Endothelial cell (in vitro differentiated cells): ENCODE measurements at places on chromosomes 3 and 15.

DNA sequence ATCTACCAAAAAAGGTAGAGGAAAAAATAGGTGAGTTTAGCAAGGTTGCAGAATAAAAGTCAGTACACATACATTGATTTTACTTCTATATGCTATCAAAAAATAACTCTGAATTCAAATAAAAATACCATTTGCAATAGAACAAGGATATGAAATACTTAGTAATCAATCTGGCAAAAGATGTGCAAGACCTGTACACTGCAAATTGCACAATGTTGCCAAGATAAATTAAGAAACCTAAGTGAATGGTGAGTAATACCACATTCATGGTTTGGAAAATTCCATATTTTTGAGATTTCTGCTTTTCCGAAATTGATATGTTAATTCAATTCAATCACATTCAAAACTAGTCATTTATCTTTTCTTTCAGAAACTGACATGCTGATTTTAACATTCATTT is 464.8 kb downstream of the EPHA3 start:
- no peak for DNase-seq

DNA sequence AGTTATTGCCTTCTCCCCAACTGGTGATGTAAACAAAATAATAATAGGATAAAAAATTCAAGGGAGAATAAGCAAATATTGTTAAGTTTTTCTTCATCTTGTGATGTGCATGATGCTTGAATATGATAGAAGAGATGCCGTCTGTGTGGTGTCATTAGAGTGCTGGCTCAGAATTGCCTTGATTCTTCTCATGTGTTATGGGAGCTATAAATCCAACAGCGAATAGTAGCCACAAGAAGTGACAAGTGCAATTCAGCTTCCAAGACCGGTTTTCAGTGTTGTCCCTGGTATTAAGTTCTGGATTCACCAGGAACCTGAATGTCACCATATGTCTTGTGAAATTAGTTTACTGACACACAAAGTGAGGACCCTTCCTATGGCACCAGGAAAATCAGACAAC is 547.0 kb downstream of the NSUN3 start:
- no peak for DNase-seq

DNA sequence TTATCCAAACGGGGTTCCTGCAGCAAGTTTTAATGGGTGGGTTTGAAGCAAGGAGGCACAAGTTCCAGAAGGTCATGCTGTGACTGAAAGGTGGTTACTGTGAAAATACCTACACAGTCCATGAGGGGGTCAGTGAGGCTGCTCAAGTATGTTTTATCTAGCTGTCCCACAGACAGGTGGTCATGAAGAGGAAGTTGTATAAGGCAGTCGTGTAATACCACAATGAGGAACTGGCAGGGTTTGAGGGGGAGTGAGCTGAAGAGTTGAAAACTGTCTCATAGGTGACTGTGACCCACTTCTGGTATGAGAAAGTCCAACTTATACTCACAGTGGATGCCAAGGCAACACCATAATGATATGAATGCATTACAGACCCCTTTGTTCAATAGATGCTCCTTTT is 856.8 kb downstream of the OTOL1 start:
- DNase-seq = no peak

- peak; percentile 76 for DNase-seq
These were observed 885 bp downstream of the CDV3 start for GRCh38 chr3:133574260-133574881.

DNA sequence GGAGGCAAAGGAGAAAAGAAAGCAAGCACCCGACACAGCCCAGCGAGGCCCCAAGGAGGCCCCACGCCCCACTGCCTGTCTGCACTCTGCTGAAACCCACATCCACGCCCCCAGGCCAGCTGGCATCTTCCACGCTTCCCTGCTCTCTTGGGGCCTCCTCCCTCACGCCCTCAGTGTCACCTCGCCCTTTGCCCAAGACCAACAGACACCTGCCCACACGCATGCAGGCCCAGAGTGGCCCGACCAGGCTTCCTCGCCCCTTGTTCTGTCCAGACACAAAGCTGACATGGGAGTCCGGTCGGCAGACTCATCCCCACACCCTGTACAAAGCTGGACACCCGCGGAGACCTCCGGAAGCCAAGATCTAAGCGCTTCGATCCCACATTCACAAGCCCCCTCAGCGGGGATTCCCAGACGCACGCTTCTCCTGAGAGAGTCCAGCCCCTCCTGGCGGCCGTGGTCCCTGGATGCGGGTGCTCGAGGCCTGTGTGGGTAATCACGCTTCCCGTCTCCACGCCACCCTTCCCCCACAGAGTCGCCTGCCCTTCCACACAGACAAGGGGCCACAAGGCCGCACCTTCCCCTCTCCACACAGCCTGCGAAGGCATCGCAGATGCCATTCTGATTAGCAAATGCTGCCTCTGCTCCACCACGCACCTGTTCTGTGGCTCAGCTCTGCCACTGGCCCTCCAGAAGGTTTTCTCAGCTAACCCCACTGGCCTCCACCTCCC is 176.6 kb downstream of the XXYLT1 start:
- no peak for DNase-seq

DNA sequence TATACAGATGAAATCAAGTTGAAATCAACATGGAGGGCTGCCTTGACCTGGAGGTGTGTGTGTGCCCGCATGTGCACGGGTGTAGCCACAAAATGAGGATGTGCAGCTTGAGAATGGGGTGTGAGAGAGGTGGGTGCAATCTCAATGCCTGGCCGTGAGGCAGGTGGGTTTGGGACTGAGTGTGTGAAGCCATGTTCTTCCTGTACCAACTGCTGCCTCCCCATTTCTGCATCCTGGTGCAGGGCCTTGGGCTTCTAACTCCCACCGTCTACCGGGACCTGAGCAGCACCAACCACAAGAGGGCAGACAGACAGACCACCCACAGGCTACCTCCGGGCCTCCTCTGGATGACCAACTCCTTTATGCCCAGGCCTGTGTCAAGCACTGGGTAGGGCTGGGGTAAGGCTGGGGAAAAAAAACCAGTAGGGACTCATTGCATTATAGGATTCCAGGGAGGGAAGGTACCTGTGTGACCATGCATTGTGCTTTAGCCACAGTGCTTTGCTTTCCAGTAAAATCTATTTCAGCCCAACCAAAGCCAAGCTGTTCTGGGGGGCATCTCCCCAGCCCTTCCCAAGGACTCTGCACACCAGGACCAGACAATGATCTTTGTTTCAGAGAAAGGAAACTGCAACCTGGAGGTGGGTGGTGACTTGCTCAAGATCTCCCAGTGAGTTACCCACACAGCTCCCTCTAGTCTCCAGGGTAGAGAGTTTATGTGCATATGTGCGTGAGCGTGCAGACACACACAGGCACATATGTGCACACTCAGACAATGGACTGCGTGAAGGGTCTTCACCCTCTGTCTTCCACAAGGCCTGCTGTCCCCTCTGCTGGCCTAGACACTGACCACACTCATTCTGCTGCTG is 162.2 kb upstream of the TLE3 start:
- peak; percentile 30 for DNase-seq

DNA sequence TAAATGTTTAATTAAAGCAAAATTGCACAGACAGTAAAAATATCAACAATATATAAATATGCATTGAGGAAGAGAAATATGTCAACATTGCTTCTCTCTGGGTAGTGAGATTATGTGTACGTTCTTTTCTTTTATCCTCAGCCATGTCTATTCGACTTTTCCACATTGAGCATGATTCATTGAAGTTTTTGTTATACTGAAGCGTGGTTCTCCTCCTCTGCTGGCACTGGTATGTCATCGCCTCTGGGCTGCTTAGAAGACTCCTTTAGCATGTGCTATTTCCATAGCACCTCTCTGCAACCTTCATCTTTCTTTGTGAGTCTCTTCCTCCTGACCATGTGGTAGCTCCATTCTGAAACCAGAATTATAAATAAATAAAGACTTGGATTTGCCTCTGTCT is 65.8 kb upstream of the AKAP13 start:
- no peak for DNase-seq

DNA sequence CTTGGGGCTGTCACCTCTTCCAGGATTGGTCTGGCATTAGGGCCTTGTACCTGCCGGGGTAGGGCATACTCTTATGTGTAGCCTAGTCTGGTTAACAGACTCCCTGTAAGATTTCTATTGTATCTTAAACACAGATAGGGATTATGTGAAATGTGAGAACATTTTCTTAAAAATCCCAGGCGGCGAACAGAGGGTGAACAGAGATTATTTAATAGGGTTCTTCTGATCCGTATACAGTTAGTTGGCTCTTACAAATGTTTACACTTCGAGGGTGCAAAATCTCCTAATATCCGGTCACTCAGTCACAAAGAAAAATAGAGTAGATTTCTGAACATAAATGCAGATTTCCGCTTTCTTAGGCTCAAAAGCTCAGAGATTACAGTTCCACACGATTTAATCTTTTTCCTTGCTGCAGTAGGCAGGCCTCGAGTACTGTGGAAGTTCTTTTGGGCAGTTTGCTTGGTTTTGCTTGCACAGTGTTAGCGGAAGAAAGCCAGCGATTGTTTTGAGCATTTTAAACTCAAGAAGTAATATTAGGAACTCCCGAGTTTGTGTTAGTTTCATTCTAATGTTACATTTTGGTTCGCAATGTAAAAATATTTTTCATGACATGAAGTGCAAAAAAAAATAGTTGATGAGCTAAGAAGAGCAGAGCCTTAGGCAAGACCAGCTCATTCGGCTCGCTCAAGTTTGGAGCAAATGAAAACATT is 993 bp downstream of the PLCL2 start:
- DNase-seq = no peak

GRCh38 chr3:181402347-181402746 is 309.4 kb upstream of the SOX2 start:
- no peak for DNase-seq

DNA sequence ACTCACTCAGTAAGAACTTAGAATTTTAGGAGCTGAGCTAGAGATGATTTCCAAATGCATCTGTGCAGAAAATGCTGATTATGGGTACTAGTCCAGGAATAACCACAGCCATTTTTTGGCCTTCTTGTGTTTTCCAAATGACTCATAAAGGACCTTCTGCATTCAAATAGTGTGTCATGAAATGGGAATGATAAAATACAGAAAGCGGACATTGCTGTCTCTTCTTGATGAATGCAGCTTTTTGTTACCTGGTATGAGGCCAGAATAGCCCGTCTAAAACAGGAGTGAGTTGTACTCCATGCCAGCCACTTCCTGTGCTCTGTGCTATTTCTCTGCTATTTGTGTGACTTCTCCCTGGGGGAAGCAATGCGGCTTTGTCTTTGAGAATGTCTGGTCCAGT is 20.5 kb upstream of the FRMD5 start:
- DNase-seq = no peak

GRCh38 chr3:129341331-129342141 is 62.9 kb downstream of the HMCES start:
- DNase-seq = no peak

DNA sequence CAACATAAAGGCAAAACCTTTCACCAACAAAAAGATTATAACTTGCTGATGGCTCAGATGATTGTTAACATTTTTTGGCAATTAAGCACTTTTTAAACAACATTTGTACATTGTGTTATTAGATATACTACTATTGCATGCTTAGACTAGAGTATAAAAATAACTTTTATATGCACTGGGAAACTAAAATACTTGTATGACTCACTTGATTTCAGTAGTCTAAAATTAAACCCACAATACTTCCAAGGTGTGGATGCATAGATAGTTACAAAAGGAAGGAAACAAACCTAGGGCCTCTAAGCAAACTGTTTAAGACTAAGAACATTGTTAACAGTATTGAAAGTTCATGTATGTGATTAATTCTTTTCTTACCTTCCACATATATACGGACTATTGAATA is 1521.5 kb downstream of the OTOL1 start:
- DNase-seq = no peak

GRCh38 chr3:3615533-3615932 is 183.7 kb upstream of the LRRN1 start:
- DNase-seq = no peak

GRCh38 chr3:54515441-54516213 is 393.3 kb downstream of the CACNA2D3 start:
- no peak for DNase-seq

- no peak for DNase-seq
These were observed 253.5 kb upstream of the ZPLD1 start for GRCh38 chr3:102181175-102181920.

- DNase-seq = no peak
These were observed 7.8 kb downstream of the C3orf18 start for GRCh38 chr3:50559702-50560101.

DNA sequence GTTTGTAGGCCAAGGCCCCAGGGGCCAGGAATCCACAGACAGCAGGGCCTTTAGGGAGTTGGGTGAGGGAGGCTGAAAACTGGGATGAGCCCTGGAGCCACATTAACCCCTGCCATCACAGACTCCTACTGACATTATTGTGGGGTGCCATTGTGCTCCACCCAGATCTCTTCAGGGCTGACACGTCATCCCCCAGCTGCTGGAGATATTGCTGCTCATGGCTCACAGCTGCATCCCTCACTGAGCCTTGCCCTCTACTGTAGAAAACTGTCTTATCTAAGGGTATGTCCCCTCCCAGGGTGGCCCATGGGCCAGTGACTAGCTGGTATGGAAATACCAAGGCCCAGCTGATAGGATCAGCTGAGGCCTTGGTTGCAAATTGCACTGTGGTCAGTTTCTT is 87.3 kb upstream of the PRR23C start:
- no peak for DNase-seq

GRCh38 chr3:125556314-125556713 is 36.3 kb upstream of the SNX4 start:
- no peak for DNase-seq

GRCh38 chr3:57699591-57699990 is 6.7 kb upstream of the DENND6A start:
- no peak for DNase-seq

DNA sequence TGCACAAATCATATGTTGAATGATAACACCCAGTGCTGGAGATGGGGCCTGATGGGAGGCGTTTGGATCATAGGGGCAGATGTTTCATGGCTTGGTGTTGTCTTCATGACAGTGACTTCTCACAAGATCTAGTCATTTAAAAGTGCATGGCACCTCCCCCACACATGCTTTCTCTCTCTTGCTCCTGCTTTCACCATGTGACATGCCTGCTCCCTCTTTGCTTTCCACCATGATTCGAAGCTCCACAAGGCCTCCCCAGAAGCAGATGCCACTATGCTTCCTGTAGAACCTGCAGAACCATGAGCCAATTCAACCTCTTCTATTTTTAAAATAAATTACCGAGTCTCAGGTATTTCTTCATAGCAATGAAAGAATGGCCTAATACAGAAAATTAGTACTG is 17.8 kb upstream of the SH3BP5 start:
- no peak for DNase-seq

- no peak for DNase-seq
These were observed 1.3 kb downstream of the SCG5 start for GRCh38 chr15:32642667-32643435.

GRCh38 chr15:76114561-76114960 is 54.8 kb downstream of the TMEM266 start:
- DNase-seq = no peak

- DNase-seq = no peak
These were observed 95.8 kb upstream of the SNRPN start for GRCh38 chr15:24858737-24859601.

GRCh38 chr3:11655196-11655928 is 11.6 kb upstream of the VGLL4 start:
- DNase-seq = no peak

- DNase-seq = no peak
These were observed 1.7 kb upstream of the RARB start for GRCh38 chr3:25426408-25426807.

- DNase-seq = no peak
These were observed 253.5 kb downstream of the SHQ1 start for GRCh38 chr3:72594615-72595215.

- DNase-seq = no peak
These were observed 50.1 kb downstream of the NR1I2 start for GRCh38 chr3:119831941-119832371.

GRCh38 chr3:169847896-169848295 is 21.8 kb downstream of the LRRC31 start:
- DNase-seq = no peak
